ENCODE measurements at places on chromosomes 6 and 20.

DNA sequence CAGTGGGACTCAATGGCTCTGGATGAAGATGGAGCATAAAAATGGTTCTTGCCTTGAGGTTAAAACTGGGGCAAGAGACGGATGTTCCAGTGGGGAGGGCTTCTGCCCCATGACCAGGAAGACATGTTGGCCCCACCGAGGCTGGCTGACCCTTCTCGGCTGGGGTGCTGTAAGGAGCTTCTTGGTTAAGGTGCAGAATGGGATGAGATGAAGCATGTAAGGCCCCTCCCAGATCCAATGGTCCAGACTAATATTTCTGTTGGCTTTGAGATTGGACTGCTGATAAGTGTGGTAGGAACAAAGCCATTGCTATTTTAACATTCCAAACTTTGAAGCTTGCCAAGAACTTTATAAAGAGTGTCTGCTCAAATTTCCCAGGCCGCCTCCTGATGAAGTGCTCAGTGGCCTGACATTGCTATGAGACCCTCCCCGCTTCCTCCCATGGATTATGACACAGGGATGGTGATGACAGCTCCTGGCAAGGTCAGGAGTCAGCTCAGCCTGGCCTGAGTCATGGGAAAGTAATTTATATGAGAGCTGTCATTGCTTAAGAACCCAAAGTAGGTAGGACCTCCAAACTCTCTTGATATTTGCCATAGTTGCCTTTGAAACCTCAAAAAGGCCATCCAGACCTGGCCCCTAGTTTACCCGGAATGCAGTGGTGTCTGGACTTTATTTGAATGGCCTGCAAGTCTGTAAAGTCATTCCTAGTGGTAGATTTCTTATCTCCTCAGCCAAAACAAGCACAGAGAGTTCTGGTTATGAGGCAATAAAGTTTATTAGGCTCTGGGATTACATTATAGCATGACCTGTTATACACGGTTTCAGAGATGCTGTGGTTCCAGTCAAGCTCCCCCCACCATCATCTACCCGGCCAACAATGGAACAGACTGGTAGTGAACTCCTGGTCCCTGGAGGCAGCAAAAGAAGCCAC lies 55.2 kb downstream of the TGM2 start:
- DNase-seq: no peak

GRCh38 chr6:156832231-156832647 lies 55.1 kb downstream of the ARID1B start:
- no peak for DNase-seq

DNA sequence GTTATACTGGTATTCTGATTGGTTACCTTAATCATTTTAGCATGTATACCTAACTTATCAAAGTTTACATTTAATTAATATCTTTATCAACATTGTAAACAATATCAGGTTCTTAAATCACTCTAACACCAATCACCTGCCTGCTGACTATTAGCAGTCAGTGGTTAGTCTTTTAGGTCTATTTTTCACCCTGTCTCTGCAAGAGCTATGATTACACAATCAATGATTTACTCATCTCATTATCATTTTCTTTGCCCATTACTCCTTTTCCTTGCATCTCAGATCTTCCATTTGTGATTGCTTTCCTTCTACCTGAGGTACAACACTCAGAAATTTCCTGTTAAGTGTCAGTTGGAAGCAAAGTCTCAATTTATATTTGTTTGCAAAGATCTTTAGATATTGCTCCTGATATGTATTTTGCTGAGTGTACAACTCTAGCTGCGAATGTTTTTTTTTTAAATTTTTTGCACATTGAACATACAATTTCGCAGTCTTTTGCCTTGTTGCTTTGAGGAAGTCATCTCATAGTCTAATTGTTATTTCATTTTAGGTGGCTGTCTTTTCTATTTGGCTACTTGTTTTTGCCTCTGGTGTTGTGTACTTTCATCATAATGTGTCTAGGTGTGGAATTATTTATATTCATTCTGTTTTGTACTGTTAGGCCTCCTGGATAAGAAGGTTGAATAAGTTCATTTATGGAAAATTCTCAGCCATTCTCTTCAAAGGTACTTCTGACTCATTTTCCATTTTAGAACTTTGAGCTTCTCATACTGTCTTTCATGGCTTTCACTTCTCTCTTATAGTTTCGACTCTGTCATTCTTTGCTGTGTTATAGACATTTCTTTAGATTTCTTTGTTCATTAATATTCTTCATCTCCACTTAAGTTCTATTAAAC lies 104.9 kb upstream of the CEP162 start:
- DNase-seq: peak; percentile 10

- DNase-seq: no peak
Measured at GRCh38 chr6:35691027-35691824, 2.5 kb upstream of the FKBP5 start.

- peak; percentile 27 for DNase-seq
Measured at GRCh38 chr6:133184798-133185372, 56.3 kb upstream of the EYA4 start.

DNA sequence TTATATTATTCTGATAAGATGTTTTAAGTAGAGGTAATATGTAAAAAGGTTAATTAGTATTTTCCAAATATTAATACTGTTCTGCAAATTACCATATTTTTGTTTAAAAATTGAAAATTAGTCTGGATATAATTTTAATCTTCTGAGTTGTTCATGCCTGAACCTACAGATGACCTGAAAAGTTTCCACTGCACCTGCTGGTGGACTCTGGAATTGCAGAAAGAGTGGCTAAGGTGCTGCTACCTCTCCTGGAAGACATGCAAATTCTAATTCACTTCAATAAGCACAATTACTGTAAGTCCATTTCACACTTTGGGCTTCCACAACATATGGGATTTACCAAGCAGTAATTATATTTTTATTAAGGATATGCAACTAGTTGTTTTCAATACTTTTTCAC lies 77.7 kb upstream of the OLIG3 start:
- peak; percentile 65 for DNase-seq

DNA sequence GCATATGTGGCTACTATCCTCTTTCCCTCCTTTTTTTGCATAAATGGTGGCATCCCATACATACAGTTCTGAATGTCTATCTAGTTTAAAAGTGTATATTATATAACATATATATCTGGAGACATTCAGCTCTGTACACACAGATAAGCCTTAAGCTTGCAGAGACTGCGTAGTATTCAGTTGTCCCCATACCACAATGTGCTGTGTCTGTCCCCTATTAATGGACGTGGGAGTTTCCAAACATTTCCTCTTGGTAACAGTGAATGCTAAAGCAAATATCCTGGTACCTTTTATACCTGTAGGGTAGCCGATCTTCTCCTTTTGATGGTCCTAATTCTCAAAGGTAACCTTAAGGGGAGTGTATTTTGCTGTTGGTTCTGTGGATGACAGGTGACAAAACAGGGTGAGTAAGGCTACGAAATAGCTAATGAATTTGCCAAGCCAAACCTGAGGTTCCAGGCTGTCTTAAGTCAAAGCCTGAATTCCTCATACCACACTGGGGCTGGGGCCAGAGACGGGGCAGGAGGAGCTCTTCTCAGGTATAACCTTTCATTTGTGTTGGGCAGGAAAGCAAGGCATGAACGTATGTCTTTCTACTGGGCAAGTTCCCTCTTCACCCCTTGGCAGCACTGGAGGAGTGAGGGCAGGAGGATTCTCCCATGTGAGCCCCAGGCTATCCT lies 7.8 kb upstream of the C2 start:
- no peak for DNase-seq

- DNase-seq: no peak
Measured at GRCh38 chr6:96545882-96546281, 17.0 kb upstream of the FHL5 start.

GRCh38 chr6:131758920-131759319 lies 48.1 kb upstream of the CTAGE9 start:
- DNase-seq: no peak

GRCh38 chr6:157056275-157056674 lies 267.0 kb downstream of the TMEM242 start:
- DNase-seq: no peak

- peak; percentile 65 for DNase-seq
Measured at GRCh38 chr20:57089699-57090144, 176.7 kb downstream of the BMP7 start.

All from MM.1S (cell line).